Thyroid gland (tissue), 4 donors: ENCODE measurements at places on chromosomes 6 and 20. TPM values are rescaled to one million over a fixed set of nuclear protein-coding genes. Genes with fewer than 3 reads are reported as not detected.

DNA sequence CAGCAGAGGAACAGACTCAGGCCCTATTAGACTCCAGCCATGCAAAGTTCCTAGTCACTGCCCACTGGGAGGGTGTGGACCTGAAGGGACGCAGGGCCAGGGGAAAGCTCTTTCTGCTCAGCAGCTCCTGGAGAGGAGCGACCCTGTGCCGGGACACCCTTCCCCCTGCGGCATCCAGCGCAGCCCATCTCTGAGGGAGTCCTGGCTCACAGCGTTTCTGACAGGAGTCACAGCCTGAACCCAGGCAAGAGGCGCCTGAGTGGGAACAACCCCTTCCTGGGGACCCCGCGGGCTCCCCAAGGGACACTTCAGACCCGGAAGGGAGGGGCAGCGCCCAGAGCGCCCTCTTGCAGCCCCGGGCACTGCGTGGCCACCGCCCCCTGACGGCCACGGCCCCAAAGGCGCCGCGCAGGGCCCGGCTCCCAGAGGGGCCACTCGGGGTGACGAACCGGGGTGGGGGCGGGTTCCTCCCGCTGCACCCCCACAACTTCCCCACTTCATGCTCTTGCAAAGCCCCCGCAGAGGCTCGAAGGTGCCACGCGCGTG lies 862 bp downstream of the UCKL1 start:
- H3K36me3 ChIP-seq, result peaks cover 9% of the 10 kb centered on the region
- H3K4me3 ChIP-seq, result peak overlapping the region; percentile 82
- peak; percentile 57 for DNase-seq
- no peaks in the 10 kb centered on the region for H3K27me3 ChIP-seq
- peaks cover 61% of the 10 kb centered on the region for H3K4me1 ChIP-seq

- no peaks in the 10 kb centered on the region for H3K27me3 ChIP-seq
- H3K4me1 ChIP-seq, result no peaks in the 10 kb centered on the region
- no peaks in the 10 kb centered on the region for H3K36me3 ChIP-seq
- DNase-seq, result no peak
Measured at GRCh38 chr20:10954908-10955580, 281.2 kb upstream of the JAG1 start.

DNA sequence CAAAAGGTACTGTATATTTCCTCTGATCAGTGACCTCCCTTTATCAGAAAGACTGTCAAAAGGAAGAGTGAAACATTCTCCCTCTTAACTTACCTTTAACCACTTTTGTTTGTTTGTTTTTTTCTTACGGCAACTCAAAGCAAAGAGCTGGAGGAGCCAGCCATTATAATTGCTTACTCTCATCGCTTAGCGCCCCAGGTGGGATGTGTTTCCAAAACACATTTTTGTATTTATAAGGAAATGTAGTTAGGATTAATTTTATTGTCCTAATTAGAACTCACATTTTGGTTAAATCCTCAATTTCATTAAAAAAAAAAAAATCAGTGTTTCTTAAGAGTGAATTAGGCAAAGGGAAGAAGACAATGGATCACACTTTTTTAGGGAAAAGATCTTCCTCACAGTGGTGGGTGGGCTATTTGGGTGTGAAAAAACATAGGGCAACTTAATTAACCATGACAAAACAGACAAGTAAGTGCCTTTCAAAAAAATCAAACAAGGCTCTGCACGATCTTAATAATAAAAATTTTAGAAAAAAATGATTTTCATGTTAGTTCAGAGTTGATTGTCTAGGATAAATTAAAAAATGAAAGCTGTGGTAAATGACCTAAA lies 1.2 kb upstream of the PHACTR2 start:
- no peaks in the 10 kb centered on the region for H3K36me3 ChIP-seq
- H3K4me3 ChIP-seq, result no peak overlapping the region
- no peak for DNase-seq
- peak overlapping the region; percentile 98 for H3K27ac ChIP-seq

DNA sequence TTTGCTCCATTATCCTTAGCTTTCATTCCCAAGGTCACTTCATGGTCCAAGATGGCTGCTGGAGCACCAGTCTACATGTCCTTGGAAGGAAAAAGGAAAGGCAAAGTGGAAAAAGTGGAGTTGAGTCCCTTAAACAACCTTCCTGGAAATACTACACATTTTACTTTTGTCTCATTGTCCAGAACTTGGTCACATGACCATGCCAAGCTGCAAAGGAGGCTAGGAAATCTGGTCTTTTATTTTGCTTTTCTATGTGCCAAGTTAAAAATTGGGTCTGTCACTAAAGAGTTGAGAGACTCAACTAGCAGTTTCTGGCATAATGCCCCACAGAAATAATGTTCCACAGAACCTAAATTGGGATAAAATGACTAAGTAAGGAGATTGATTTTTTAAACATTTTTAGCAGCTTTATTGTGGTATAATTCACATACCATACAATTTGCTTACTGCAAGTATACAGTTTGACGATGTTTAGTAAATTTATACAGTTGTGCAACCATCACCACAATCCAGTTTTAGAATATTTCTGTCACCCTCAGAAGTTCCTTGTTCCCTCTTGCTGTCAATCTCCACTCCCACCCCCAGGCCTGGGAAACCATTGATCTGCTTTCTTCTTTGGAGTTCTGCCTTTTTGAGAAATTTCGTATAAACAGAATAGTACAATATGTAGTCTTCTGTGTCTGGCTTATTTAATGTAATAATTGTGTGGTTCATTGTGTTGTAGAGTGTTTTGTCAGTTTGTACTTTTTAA lies 5.6 kb upstream of the CHD6 start:
- no peak overlapping the region for H3K27ac ChIP-seq
- H3K27me3 ChIP-seq, result no peaks in the 10 kb centered on the region
- no peak overlapping the region for H3K4me3 ChIP-seq
- H3K36me3 ChIP-seq, result no peaks in the 10 kb centered on the region
- no peak for DNase-seq

DEFB132 gene
- total RNA-seq, result not detected

DNA sequence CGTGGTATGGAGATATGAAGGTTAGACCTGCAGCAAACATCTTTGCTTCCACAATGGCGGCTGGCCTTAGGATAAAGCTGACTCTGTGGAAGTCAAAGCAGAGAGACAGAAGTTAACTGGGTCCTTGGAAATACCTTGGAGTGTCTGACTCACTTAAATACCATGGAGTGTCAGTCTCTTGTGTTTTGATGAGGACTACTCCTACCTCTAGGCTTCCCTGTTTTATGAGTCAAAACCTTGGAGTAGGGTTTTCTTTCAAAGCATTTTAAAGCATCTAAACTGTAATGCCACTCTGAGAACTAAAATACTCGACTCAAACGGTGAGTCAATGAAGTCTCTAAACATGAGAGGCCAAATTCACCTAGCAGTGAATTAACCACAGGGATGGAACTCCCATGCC lies 329.1 kb downstream of the SAMD5 start:
- no peaks in the 10 kb centered on the region for H3K4me1 ChIP-seq
- H3K27me3 ChIP-seq, result no peaks in the 10 kb centered on the region
- H3K27ac ChIP-seq, result no peak overlapping the region
- H3K4me3 ChIP-seq, result no peak overlapping the region
- H3K36me3 ChIP-seq, result no peaks in the 10 kb centered on the region

DNA sequence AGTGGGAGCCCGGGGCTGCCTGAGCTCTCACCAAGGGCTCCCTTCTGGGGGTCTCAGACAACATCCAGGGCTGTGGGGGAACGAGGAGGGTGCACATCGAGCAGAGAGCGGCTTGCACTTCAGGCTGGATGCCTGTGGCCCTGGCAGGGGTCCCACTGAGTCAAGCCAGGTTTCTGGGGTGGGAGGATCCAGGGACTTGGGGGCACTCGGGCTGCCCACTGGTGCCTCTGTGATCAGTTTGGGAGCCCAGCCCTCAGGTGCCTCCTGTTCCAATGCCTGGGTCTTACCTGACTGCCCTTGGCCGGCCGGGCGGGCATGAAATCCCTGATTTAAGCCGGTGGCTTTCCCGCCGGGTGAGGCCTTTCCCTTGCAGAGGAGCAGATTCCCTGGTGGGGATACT lies 470 bp downstream of the COL20A1 start:
- H3K27me3 ChIP-seq, result no peaks in the 10 kb centered on the region
- no peak overlapping the region for H3K27ac ChIP-seq
- no peak for DNase-seq
- no peak overlapping the region for H3K4me3 ChIP-seq

- H3K4me3 ChIP-seq, result peak within 1 kb of the TSS; percentile 63
- H3K36me3 ChIP-seq, result no peaks in the 10 kb centered on the region
- no peaks in the 10 kb centered on the region for H3K27me3 ChIP-seq
- H3K27ac ChIP-seq, result peak within 1 kb of the TSS; percentile 69
- peak; percentile 90 for DNase-seq
Measured at GRCh38 chr6:119349361-119350201, at the start of gene MAN1A1. Gene MAN1A1, minus strand, starts transcription at chr6:119349761. Its CDS starts 696 bp downstream, at chr6:119349065.

PACRG gene
- total RNA-seq, result 3.4 TPM

- H3K4me3 ChIP-seq, result peak within 1 kb of the TSS; percentile 73
- peak; percentile 86 for DNase-seq
- H3K4me1 ChIP-seq, result peaks cover 6% of the 10 kb centered on the region
- no peaks in the 10 kb centered on the region for H3K36me3 ChIP-seq
Measured at GRCh38 chr6:27388293-27389197, at the start of gene ZNF391. Gene ZNF391, plus strand, starts transcription at chr6:27388759. Its CDS starts 11,612 bp downstream, at chr6:27400371.

GPSM3 gene
- total RNA-seq, result 4.2 TPM

DNA sequence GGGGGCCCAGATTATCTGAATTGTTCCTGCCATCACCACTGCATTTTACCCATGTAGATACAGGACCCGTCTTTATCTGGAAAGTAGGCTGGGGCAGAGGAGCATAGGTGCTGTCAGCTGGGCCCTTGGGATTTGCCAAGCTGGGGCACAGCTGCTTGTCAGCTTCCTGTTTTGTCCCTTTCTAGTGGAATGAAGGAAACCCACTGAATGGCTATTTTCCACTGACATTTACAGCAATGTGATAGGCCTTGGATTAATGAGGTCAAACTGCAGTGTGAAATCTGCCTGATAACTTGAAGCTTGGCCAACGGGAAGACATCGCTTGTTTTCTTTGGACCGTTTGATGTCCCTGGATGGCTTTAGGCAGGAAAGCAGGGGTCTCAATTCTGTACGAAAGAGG lies 6.7 kb downstream of the PPP1R16B start:
- no peak for DNase-seq
- no peaks in the 10 kb centered on the region for H3K36me3 ChIP-seq
- no peak overlapping the region for H3K4me3 ChIP-seq
- H3K27me3 ChIP-seq, result no peaks in the 10 kb centered on the region

DNA sequence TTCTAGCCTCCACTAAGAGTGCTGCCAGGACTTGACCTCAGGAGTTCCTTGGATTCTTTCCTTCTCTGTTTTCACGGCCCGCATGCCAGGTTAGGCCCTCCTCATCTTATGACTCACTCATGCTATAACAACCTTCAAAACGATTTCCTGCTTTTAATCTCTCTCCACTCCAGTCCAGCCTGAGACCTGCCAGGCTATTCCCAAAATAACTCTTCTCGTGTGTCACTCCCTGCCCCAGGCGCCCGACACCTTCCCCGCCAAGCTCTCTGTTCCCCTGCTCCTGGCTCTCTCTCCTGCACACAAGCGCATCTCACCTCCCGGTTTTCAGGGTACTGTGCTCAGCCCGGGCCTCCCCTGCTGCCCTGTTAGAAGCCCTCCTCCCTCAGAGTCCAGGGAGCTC lies 64.1 kb upstream of the RPS6KA2 start:
- H3K36me3 ChIP-seq, result no peaks in the 10 kb centered on the region
- no peak overlapping the region for H3K27ac ChIP-seq
- H3K4me3 ChIP-seq, result no peak overlapping the region
- no peaks in the 10 kb centered on the region for H3K4me1 ChIP-seq
- H3K27me3 ChIP-seq, result no peaks in the 10 kb centered on the region

PLN gene
- total RNA-seq, result 13.3 TPM

- peak; percentile 80 for DNase-seq
- peaks cover 48% of the 10 kb centered on the region for H3K4me1 ChIP-seq
- no peak overlapping the region for H3K4me3 ChIP-seq
- peaks cover 9% of the 10 kb centered on the region for H3K36me3 ChIP-seq
- peak overlapping the region; percentile 92 for H3K27ac ChIP-seq
Measured at GRCh38 chr20:3311623-3312022, 72.6 kb upstream of the SLC4A11 start.

LY6G6D gene
- not detected for total RNA-seq

IL17F gene
- total RNA-seq, result not detected

- H3K4me1 ChIP-seq, result peaks cover 5% of the 10 kb centered on the region
- no peak for DNase-seq
- no peak overlapping the region for H3K27ac ChIP-seq
- H3K36me3 ChIP-seq, result no peaks in the 10 kb centered on the region
- H3K4me3 ChIP-seq, result no peak overlapping the region
Measured at GRCh38 chr6:167817729-167818128, 9.0 kb upstream of the AFDN start.

DNA sequence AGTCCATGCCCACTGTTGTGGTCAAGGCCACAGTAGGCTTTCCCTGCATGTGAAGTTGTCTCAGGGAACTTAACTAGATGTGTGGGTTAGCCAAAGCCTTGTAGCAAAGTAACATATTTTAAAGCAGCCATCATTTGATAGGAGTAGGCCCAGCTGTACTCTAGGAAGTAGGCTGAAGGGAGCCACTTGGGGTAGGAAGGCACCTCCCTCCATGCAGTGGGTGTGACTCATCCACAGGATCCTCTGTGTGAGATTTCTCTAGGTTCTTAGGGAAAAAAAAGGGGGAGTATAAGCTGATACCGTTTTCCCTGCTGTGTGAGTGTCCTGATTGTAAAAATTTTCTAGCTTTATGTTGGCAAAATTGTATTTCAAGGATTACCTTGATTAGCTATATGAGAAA lies 44.7 kb downstream of the VAPB start:
- DNase-seq, result no peak
- H3K4me3 ChIP-seq, result no peak overlapping the region
- no peaks in the 10 kb centered on the region for H3K36me3 ChIP-seq
- no peaks in the 10 kb centered on the region for H3K27me3 ChIP-seq
- H3K27ac ChIP-seq, result peak overlapping the region; percentile 95
- peaks cover 39% of the 10 kb centered on the region for H3K4me1 ChIP-seq

GRCh38 chr6:39213195-39213920 lies 15.9 kb downstream of the KCNK5 start:
- no peaks in the 10 kb centered on the region for H3K27me3 ChIP-seq
- H3K27ac ChIP-seq, result peak overlapping the region; percentile 60
- H3K4me1 ChIP-seq, result peaks cover 91% of the 10 kb centered on the region
- H3K36me3 ChIP-seq, result no peaks in the 10 kb centered on the region
- H3K4me3 ChIP-seq, result no peak overlapping the region
- no peak for DNase-seq

DNA sequence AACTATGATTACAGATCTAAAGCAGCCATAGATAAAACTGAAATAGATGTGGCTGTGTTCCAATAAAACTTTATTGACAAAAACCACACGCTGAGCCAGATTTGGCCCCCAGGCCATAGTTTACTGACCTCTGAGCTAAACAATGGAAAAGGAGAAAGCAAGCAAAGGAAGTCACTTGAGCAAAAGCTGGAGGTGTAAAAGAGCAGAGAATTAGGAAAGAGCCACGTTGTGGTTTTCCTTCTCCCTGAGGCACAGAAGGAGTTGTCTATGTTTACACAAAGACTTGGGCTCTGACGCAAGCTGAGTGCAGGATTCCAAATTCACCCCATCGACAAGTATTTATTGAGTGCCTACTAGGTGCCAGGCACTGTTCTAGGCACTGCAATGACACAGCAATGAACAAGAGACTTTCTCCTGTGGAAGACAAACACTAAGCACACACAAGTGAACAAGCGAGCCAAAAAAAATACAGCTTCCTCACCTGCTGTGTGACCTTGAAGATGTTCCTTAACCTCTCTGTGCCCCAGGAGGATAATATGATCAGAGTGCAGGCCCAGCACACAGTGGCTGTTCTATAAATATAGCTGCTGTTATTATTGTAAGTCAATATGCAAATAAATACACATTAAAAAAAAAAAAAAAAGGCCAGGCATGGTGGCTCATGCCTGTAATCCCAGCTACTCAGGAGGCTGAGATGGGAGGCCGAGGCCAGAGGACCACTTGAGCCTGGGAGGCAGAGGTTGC lies 75.4 kb upstream of the PTPN1 start:
- no peaks in the 10 kb centered on the region for H3K27me3 ChIP-seq
- no peak overlapping the region for H3K27ac ChIP-seq
- no peaks in the 10 kb centered on the region for H3K36me3 ChIP-seq
- peaks cover 25% of the 10 kb centered on the region for H3K4me1 ChIP-seq
- H3K4me3 ChIP-seq, result no peak overlapping the region

C20orf204 gene
- 0.11 TPM for total RNA-seq

FAM83C gene
- not detected for total RNA-seq

SH3BGRL2 gene
- total RNA-seq, result 195 TPM

SLPI gene
- 32.0 TPM for total RNA-seq
